ENCODE measurements at places on chromosomes 11 and 22.

- DNase-seq: no peak
Observed at GRCh38 chr11:14443638-14444037, 56.0 kb downstream of the COPB1 start.

- no peak for DNase-seq
Observed at GRCh38 chr11:25247336-25247735, 750.5 kb downstream of the LUZP2 start.

GRCh38 chr11:110606415-110606814 is 105.8 kb downstream of the ARHGAP20 start:
- DNase-seq: no peak

GRCh38 chr11:30521297-30522071 is 64.7 kb downstream of the MPPED2 start:
- DNase-seq: no peak

DNA sequence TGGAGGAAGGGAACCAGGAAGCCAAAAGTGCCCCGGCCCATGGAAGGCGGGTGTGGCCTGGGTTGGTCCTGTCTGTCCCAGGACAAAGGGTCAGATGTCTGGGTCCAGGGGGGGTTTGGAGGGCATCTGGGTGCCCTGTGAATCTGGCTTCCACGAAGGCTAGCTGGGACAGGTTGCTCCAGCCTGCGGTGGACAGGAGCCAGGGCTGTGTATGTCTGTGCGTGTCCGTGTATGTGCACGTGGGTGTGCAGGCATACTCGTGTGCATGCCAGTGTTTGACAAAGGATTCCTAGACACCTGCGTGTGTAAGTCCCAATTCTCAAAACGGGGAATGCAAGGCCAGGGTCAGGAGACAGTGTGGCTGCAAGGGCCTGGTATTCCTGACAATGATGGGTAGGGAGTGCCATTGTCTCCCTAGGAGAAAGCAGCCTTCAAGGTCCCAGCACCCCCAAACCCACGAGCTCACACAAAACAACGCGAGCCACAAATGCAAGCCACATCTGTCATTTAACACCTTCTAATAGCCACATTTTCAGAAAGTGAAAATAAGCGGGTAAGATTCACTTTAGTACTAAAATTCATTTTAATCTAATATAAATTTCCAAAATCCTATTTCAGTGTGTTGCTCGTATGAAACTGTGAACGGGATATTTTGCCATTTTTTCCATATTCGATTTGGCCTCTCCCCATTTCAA is 78.4 kb upstream of the WNT7B start:
- no peak for DNase-seq

DNA sequence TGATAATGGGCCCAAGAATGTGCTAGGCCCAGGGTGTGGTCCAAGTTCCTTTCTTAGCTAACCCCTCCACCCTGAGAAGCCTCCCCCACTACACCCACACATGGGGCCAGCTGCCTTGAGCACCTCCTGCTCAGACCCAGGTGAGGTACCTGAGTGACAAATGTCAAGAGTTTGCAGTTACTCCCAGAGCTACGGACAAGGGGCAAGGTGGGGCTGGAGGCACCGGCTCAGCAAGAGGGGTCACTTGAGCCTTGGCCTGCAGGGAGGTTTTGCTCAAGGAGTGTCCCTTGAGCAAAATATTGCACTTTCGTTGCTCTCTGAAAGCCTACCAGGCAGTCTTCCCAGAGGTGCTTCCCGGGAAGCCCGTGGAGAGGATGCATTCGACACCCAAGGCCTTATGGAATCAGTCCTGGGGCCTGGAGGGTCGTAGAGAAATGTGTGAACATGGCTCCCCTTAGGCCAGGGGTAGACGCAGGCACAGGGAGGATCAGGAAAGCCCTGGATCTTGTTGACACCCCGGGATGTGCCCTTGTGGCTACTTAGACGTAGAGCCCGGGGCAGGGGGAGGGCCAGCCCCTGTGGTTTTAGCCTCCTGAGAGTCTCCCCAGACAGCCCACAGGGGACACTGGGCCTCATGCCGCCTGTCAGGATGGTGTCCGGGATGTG is 114.2 kb downstream of the KCNQ1 start:
- no peak for DNase-seq

- DNase-seq: no peak
Observed at GRCh38 chr11:1406571-1407485, 17.1 kb downstream of the BRSK2 start.

Measured in BJ (cell line).